ENCODE measurements at places on chromosomes 2 and 18. TPM values are rescaled to one million over a fixed set of nuclear protein-coding genes. Genes with fewer than 3 reads are reported as not detected.
A peak's percentile ranks its signal among the peaks of the same experiment; 100 is the strongest.

GRCh38 chr2:236654496-236654895 is 84.9 kb downstream of the ACKR3 start:
- no peak for DNase-seq

DNAJC10 gene
- polyA plus RNA-seq = 52.3 TPM

- no peak for DNase-seq
Observed at GRCh38 chr2:111708476-111709180, 175.4 kb downstream of the ANAPC1 start.

EML4 gene
- 30.6 TPM for polyA plus RNA-seq

- no peak for DNase-seq
Observed at GRCh38 chr2:212732860-212733259, 194.3 kb upstream of the ERBB4 start.

DNA sequence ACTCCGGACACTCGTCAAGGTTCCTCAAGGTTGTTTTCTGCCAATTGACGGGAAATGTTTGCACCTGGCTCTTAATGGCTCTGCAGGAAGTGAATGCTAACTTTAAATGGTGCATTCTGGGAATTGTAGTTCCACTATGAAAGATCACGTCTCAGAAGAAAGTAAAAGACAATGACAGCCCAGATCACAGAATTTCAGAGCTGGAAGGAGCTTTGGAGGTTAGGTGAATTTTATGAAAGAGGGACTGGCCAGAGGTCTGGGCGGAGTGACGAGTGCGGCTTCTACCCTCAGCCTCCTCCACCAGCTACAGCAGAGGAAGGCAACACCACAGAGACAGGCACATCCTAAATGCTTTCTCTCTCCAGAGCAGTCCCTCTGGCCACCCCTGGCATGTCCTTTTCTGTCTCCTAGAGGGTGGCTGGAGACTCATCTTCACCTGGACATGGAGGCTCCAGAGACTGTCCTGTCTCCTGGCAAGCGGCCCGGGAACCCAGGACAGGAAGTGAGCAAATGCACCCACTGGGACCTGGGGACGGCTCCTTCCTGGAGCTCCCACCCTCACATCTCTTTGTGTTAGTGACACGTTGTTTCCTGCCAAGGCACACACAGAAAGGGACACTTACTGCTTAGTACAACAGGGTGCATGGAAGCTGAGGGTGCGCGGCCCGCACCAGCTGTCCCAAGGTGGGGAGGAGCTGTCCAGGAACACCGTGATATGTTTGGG is 19.4 kb downstream of the THAP4 start:
- DNase-seq = no peak

- DNase-seq = no peak
Observed at GRCh38 chr18:9520666-9521065, 45.4 kb downstream of the RALBP1 start.

IL1RN gene
- polyA plus RNA-seq = 1.9 TPM

SULT1C2 gene
- polyA plus RNA-seq = 0.15 TPM

- no peak for DNase-seq
Observed at GRCh38 chr2:37983719-37984118, 58.6 kb downstream of the RMDN2 start.

HES6 gene
- 22.0 TPM for polyA plus RNA-seq

GRCh38 chr2:42930025-42930581 is 137.7 kb upstream of the HAAO start:
- DNase-seq = no peak

DNA sequence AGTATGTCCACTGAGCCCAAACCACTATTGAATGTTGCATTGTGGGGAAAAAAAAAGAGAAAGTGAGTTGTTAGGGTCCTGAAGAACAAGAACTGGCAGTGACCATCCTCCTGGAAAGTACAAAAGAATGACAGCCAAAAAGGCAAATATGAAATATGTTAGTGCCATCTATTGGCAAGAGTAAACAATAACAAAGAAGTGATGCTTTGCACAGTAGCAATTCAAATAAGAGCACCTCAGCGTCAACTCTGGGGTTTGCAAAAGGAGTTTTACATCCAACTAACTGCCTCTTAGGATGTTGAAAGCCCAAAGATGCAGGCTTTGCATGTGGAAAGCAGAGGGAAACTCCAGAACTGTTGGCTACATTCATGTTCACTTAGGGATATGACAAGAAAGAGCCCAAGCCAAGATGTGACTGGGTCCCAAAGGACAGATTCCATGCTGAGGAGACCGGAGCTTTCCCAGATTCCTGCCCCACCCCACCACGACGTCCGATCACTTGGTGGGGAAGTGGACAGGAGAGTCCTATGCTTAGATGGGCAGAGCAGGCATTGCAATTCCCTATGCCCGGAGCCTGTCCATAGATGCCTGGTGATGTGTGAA is 15.6 kb downstream of the TRABD2A start:
- no peak for DNase-seq

DNA sequence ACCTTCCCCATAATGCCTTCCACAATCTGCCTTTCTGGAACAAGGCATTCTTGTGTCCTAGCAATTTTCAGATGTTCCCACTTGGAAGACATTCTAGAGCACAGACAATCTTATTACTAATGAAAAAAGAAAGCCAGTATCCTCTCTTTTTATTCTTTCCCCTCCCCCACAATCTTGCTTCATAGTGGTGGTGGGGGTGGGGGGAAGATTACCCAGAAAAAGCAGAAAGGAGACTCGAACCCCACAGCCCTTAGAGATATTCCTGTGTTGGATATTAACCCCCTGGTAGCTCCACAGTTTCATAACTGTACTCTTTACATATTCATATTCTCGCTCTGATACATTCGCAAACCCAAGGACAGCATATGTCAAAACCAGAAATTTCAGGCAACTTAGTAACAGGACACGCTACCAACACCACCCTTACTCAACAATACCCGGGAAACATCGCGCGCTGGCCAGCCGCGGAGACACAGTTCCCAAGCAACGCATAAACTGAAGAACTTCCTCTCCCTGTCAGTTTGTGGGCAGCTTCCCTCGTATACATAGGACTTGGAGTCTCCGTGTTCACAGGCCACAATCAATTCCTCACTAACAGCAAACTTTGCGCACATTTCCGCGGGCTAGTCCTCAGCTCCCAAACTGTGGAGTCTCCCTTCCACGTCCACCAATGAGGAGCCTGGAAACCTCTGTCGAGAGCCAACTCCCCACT is 793 bp downstream of the NR4A2 start:
- DNase-seq = peak; percentile 68

ZBTB7C gene
- polyA plus RNA-seq = 5.8 TPM

DNA sequence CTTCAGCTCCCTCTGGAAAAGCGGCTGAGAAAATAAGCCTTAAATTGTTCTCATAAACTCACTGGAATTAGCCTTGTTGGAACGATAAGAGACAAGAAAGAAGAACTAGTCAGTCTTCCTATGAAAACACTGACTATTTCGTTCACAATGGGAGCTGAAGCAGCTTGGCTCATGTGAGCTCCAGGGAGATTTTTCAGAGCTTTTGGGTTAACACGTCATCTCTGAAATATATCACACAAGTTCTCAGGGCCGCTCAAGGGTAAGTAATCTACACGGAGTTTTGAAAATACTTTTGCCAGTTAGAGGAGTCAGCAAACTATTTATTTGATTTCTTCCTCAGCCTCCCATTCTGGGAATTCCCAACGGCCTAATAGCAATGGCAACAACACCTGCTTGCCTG is 316.2 kb upstream of the MGAT5 start:
- no peak for DNase-seq

- no peak for DNase-seq
Observed at GRCh38 chr2:98936353-98937351, 627 bp upstream of the CRACDL start.

POTEJ gene
- 0.06 TPM for polyA plus RNA-seq

WNT10A gene
- 0.23 TPM for polyA plus RNA-seq

DNA sequence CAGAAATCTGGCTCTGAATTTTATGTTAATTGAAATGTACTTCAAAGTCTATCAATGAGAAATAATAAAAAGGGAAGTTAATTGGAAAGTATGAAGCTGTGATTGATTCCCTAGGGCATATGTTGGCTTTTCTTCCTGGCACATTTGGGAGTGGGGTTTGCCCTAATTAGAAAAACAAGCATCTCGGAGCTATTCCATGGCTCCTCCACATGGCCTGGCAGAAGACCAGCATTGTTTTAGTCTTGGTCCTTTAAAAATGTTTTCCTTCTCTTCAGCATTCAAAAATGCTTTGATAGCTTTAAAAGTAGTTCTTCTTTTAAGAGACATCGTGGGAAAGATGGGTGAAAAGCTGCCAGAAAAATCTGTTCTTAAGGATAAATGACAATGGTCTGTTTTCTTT is 445.5 kb upstream of the PKDCC start:
- DNase-seq = no peak

DNA sequence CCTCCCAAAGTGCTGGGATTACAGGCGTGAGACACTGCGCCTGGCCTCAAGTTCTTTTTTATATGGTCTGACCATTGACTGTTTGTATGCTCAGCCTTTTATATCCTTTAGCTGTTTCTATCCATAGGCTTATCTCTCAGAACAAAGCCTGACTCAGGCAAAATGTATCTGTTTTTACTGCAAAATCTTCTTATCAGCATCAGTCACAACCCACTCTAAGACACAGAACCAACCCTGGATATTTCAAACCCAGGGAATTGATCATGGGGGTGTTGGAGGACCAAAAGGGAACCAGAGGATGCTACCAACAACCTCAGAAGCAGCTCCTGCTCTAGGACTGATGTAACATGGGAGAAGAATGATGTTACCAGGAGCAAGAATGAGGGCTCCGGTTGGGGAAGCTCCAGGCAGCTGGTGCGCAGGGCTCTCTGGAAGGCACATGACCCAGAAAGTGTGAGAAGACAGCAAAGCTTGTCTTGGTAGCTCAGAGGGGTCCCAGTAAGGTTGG is 75.3 kb upstream of the NCK2 start:
- no peak for DNase-seq

MALL gene
- polyA plus RNA-seq = 12.8 TPM

- DNase-seq = no peak
Observed at GRCh38 chr2:53087874-53088461, 679.6 kb upstream of the CHAC2 start.

GRCh38 chr2:5725794-5726463 is 33.7 kb downstream of the SOX11 start:
- peak; percentile 29 for DNase-seq

DNA sequence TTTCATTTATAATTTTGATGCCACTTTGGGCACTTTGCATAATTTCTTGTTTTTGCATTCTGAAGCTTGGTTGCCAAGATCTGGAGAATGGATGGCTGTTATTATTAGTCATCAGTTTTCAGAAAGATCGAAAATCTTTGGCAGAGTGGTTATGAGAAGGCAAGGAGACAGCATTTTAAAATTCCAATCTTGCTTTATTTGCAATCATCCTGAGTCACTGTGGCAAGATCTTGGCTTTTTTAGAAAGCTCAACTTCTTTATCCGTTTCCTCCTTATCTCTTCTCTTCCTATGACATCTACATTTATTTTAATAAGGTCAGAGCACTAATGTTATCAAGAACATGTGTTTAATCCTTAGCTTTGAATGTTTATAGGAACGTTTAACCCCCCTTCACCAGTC is 31.1 kb upstream of the EIF2AK3 start:
- DNase-seq = no peak

DNA sequence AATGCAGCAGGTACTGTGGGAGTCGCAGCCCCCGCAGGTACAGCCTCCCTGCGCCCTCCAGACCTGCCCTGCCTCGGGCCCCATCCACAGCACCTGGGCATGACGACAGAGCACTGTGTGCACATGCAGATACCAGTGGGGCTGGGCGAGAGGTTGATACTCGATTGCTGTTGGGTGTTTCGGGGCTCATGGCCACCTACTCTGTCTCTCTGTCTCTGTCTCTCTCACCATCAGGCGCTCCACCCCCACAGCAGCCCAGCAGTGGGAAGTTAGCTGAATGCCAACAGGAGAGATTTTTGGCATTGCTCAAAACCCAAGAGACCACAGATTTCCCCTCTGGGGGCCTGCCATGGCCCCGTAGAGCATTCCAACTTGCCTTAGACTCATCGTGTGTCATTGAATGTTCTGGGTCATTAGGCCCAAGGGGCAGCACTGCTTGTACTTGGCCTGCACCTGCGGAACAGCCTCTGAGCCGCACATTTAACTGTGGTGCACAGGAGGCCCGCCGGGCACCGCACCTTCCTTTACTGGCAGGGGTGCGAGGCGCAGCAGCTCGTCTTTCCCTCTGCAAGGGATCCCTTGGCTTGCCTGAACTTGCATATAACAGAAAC is 18.8 kb downstream of the KCNIP3 start:
- DNase-seq = no peak

ANO7 gene
- polyA plus RNA-seq = 1.1 TPM

- DNase-seq = no peak
Observed at GRCh38 chr2:227853765-227854271, 17.6 kb upstream of the DAW1 start.

KIF5C gene
- 0.96 TPM for polyA plus RNA-seq

ZAP70 gene
- polyA plus RNA-seq = 3.6 TPM

- no peak for DNase-seq
Observed at GRCh38 chr18:9441061-9441460, 34.3 kb upstream of the RALBP1 start.

DNA sequence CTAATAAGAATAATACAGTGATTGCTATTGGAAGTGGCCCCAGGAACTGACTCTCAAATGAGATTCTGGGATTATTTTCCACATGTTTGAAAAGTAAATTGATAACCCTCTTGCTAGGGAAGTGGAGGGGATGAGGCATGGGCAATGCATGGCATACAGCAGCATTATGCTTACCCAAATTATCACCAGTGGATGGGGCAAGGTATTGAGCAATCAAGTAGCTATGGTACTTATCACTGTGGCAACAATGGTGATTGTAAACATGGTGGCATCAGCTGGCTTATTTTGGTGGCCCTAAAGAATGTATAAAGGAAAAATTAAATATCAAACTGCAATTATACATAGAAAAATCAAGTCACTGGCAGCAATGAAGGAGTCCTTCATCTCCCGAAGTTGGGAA is 155.1 kb downstream of the FIGN start:
- no peak for DNase-seq

TMEM200C gene
- 0.43 TPM for polyA plus RNA-seq

GRCh38 chr2:120265006-120265405 is 12.4 kb downstream of the RALB start:
- DNase-seq = no peak

GRCh38 chr2:84965192-84965516 is 5.8 kb upstream of the KCMF1 start:
- DNase-seq = no peak

GCG gene
- 2.5 TPM for polyA plus RNA-seq

- DNase-seq = no peak
Observed at GRCh38 chr2:60614319-60614718, 60.9 kb upstream of the BCL11A start.

DNA sequence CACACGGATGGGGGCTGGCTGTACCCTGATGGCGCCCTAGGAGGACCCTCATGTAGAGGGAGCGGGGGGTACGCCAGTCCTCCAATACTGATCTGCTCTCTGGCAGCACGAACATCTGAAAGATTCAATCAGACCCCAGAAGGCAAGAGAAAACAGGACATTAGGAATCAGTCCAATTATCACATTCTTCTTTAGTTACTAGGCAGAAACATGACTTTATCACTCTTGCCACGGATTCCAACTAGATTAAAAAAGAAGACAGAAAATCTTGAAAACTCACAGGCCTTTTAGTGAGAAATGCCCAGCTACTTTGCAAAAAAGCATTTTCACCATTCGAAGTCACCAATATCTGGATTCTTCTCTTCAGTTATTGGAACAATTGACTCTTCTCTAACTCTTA is 68.4 kb downstream of the ID2 start:
- no peak for DNase-seq

GRCh38 chr2:119316066-119316465 is 50.6 kb downstream of the C2orf76 start:
- no peak for DNase-seq

GRCh38 chr2:54681416-54681815 is 42.0 kb upstream of the EML6 start:
- DNase-seq = no peak

Measured in hindlimb muscle (tissue), 1 donor.